A549 treated with RU486 at 1 μM for 4 hours (cell line): ENCODE measurements at places on chromosomes 1 and 21. TPM values are rescaled to one million over a fixed set of nuclear protein-coding genes. Genes with fewer than 3 reads are reported as not detected.

The CXADR gene
- total RNA-seq: 5.1 to 12.0 TPM (median 9.5 TPM) in 5 replicates

The LRRC71 gene
- total RNA-seq: 0.13 to 0.48 TPM (median 0.22 TPM) in 5 replicates

The SH3GLB1 gene
- 31.6 to 35.6 TPM (median 34.7 TPM) in 5 replicates for total RNA-seq

The ADCY10 gene
- 0.07 to 0.17 TPM (median 0.13 TPM) in 5 replicates for total RNA-seq

The RPE65 gene
- not detected in 5 replicates for total RNA-seq

The ETV3L gene
- total RNA-seq: not detected in 5 replicates

The TRPM2 gene
- total RNA-seq: 5.2 to 10.6 TPM (median 8.9 TPM) in 5 replicates

The DMRTA2 gene
- total RNA-seq: 0.05 to 0.33 TPM (median 0.16 TPM) in 5 replicates

The KCNJ9 gene
- not detected in 5 replicates for total RNA-seq
